Left kidney (tissue), 8 donors: ENCODE measurements at places on chromosomes 13 and 19. TPM values are rescaled to one million over a fixed set of nuclear protein-coding genes. Genes with fewer than 3 reads are reported as not detected.

The SWSAP1 gene
- 2.7 TPM for polyA plus RNA-seq

The TEX101 gene
- polyA plus RNA-seq: not detected

The NLRP4 gene
- polyA plus RNA-seq: not detected

The TSHZ3 gene
- polyA plus RNA-seq: 11.7 TPM

The PBX4 gene
- polyA plus RNA-seq: 6.1 TPM

The DACT3 gene
- 24.5 TPM for polyA plus RNA-seq

- DNase-seq: no peak
Measured at GRCh38 chr19:19427944-19428343, 22.5 kb downstream of the GATAD2A start.

GRCh38 chr19:18379803-18380747 is 5.9 kb upstream of the GDF15 start:
- no peak for DNase-seq
